ENCODE measurements at places on chromosomes 4 and X. TPM values are rescaled to one million over a fixed set of nuclear protein-coding genes. Genes with fewer than 3 reads are reported as not detected.

- DNase-seq: no peak
These were observed 274.1 kb upstream of the MAGEB2 start for GRCh38 chrX:29941287-29941686.

CDX4 gene
- total RNA-seq: 5.2 TPM

DNA sequence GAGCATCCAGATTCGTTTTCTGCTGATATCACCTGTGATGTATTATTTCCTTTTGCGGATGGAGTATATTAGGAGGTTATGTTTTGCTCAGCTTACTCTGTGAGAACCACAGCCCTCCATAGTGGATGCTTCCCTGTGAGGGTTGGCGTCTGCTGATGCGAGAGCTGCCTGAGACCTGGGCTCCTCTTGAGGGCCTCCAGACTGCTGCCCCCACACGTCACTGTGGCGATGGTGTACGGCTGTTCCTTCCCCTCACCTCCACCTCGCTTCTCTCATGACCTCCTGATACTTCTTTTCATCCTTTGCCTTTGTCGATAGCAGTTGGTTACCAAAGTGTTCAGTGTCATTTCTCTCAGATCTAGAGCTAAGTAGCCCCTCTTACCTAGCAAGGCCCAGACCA is 71.7 kb downstream of the TNIP2 start:
- no peak for DNase-seq

DNA sequence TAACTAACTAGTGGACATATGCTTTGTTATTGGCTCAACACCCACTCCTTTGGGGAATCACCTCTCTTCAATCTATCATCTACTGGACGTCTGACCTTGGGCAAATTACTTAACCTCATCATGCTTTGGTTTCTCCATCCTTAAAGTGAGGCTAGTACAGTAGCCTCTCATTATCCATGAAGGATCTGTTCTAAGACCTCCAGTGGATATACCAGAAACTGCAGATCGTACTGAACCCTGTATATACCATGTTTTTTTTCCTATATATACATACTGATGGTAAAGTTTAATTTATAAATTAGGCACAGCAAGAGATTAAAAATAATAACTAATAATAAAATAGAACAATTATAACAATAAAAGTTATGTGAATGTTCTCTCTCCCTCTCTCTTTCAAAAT is 56.2 kb downstream of the HMGB3 start:
- no peak for DNase-seq

GRCh38 chrX:150291014-150291413 is 72.1 kb upstream of the MAMLD1 start:
- no peak for DNase-seq

DNA sequence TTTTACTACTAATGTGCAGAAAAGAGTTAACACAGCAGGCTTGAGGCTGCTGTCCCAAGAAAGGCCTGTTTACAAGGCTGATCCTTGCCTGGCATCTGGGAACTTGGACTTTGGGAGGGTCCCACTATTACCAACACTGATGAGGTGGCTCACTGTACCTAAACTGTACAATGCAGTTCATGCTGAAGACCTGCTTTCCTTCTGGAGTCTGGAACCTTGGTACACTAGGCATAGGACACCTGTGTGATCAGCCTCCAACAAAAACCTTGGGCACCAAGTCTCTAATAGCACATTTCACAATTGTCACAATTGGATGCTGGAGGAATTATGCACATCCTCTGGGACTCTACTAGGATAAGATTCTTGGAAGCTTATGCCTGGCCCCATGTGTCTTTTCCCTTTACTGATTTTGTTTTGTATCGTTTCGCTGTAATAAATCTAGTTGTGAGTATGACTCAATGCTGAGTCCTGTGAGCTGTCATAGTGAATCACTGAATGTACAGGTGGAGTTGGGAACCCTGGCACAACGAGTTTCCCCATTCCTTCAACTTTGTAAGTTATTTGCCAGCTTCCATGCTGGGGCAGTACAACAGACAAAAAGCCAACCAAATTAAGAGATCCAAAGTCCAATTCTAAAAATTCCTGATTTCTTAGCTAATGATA is 45.9 kb downstream of the TEC start:
- DNase-seq: no peak

BDH2 gene
- total RNA-seq: 40.7 TPM

DNA sequence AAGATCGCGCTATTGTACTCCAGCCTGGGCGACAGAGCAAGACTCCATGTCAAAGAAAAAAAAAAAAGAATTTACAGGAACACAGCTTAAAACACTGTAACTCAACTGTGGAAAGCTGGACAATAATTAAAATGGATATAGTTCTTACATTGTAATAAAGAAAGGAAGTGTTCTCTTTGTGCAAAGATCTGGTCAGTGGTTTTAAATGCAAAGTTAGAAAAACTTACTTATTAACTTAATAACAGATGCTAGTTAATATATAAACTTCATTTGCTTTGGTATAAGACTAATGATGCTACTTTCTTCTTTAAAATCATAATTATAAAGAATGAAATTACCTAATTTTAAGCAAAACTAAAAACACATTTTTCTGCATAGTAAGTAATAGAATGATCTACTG is 2024.1 kb upstream of the TENM3 start:
- no peak for DNase-seq

DNA sequence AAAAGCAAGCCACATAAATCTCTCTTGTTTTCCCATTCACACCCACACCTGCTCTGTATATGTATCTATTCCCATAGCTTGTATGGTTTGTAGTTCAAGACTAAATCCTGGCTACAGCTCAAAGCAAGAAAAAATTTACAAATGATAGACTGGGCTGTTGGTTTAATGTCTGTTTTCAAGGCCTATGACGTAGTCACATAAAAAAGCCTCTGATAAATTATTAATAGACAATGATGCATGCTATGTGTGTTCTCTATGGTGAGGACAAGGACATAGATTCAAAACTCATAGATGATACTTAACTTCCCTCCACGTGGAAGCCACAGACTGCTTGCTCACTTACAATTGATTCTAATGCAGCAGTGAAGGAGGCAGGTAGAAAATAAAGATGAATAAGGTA is 194.0 kb downstream of the LDB2 start:
- no peak for DNase-seq
